ENCODE measurements at places on chromosomes 3 and 15.

- no peak for DNase-seq
These were observed 70.5 kb downstream of the KLHL25 start for GRCh38 chr15:85723960-85724945.

DNA sequence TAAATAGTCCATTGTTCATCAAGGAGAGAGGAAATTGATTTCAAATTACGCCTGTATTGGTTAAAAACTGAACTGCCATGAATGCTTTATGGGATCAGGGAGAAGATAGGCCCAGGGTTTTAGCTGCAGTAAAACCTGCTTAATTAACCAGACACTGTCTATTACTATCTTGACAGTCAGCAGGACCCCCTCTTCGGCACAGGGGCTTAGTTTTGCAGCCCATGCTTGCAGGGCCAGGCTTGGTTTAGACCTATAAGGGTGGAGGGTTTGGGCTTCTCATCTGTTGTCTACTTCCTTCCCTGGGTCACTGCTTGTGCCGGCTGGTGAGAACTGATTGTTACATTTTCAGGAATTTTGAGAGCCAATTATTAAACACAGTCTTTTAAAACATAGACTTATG is 41.1 kb downstream of the PTPRG start:
- no peak for DNase-seq

GRCh38 chr3:156763386-156763785 is 62.8 kb upstream of the LEKR1 start:
- no peak for DNase-seq

GRCh38 chr15:66907826-66908743 is 157.3 kb upstream of the SMAD3 start:
- DNase-seq, result no peak

- no peak for DNase-seq
These were observed 121.9 kb upstream of the EPHA3 start for GRCh38 chr3:88985491-88985890.

DNA sequence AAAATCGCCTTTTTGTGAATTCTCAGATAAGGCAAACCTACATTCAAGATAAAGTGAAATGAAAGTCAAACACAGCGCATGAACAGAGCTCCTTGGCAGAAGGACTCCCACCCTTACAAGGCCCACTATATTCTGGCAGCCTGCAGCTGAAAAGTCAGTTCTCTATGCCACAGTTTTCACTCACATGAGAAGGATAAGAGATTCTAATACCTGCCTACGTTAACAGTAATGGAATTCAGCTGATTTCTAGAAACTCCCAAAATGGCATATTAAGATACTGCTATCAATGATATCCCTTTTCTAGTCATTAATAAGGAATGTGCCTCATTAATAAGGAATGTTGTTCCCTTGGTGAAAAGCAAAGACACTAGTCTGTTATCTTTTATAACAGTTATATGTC is 27.0 kb downstream of the SLC30A4 start:
- DNase-seq, result no peak

- DNase-seq, result no peak
These were observed 128.4 kb downstream of the CTNNB1 start for GRCh38 chr3:41327718-41328117.
